ENCODE measurements at places on chromosomes 3 and 15. TPM values are rescaled to one million over a fixed set of nuclear protein-coding genes. Genes with fewer than 3 reads are reported as not detected.

- H3K27me3 ChIP-seq = no peaks in the 10 kb centered on the region
- H3K36me3 ChIP-seq = peaks cover 6% of the 10 kb centered on the region
- H3K4me1 ChIP-seq = peaks cover 7% of the 10 kb centered on the region
- H3K27ac ChIP-seq = no peak overlapping the region
Measured at GRCh38 chr3:158273656-158274055, 163.8 kb downstream of the RSRC1 start.

DNA sequence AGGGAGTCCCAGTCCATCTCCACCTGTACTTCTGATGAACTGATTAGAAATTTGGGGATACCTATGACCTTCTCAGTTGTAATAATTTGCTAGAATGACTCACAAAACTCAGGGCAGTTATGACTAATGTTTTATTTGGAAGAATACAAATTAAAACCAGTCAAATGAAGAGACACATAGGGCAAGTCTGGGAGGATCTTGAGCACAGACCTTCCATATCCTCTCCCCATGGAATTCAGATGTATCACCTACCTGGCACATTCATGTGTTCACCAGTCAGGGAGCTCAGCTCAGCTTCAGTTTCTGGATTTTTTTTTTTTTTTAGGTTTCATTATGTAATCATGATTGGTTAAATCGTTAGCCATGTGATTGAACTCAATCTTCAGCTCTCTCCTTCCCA is 247.7 kb downstream of the VGLL3 start:
- peaks cover 11% of the 10 kb centered on the region for H3K4me1 ChIP-seq
- peaks cover 1% of the 10 kb centered on the region for H3K36me3 ChIP-seq
- H3K27ac ChIP-seq = no peak overlapping the region
- H3K27me3 ChIP-seq = no peaks in the 10 kb centered on the region

GRCh38 chr3:155739154-155739553 is 5.7 kb downstream of the PLCH1 start:
- no peaks in the 10 kb centered on the region for H3K27me3 ChIP-seq
- no peak overlapping the region for H3K4me3 ChIP-seq
- peaks cover 3% of the 10 kb centered on the region for H3K4me1 ChIP-seq

Gene TMEM212
- not detected for total RNA-seq
